ENCODE measurements at places on chromosomes 1 and 21.

GRCh38 chr1:64865105-64865757, 101.1 kb downstream of the JAK1 start:
- no peak for DNase-seq

DNA sequence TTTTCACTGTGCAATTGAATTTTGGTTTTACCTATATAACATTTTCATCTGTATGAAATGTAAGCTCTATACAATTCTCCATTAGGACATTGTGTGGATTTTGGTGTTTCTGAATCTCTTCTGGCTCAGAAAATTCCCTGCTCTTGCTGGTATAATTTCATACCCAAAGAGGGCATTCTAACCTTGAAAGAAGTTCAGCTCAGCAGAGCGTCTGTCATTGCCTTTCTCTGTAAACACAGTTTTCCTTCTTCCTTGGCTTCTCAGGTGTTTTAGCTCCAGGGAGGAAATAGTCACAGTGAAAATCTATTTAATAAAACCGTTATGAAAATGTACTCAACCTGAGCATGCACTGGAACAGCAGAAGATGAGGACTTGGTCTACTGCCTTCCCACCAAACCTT, 16.0 kb downstream of the DISC1 start:
- DNase-seq = no peak

DNA sequence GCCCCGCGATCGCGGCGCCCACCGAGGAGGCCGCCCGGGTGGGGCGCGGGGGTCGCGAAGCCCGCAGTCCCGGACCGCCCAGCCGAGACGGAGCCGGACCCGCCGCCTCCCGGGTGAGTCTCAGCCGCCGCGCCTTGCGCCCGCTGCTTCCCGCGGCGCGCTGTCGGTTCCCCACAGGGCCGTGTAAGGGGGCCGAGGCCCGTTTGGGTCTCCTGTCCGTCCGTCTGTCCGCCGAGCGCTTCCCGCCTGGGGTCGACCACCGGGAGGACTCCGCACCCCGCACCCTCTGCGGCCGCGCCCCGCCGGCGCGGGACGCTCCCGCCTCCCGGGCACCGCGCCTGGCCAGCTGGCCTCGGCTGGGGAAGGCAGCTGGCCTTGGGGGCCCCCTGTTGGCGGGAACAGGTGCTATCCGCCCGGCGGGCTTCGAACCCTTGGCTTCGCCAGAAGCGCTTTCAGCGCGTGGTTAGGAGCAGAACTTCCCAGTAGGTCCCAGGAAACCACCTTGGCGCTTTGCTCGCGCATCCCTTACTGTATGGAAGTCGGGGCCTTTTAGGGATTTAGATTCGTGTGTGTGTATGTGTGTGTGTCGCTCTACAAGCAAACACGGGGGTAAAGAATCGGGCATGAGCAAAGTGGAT, 414 bp downstream of the TMEM51 start:
- DNase-seq = no peak

DNA sequence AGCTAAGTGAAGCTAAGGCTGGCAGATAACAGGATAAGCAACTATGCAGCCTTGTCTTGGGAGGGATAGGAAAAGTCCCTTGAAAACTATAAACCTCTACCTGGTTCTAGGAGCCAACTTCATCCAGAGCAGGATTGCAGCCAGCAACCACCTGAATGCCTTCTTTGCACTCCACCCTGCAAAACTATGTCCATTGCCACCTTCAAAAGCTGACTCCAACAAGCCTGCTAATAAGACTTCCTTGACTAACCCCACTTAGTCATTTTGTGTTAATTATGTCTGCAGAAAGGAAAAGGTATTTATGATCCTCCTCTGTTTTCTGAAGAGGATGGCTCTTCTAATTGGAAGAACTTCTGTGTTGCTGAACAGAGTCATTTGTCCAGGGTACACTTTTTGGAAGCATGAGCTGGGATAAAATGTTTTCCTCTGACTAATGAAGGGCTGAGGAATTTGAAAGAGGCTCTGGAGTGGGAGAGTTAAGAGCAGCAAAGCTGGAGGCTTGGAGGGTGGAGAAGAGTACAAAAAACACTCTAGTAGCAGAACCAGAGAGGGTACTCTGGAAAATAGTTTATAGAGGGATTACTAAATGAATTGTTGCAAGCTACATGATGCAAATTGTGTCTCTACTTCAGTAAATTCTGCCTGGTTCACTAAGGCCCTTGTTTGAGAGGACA, 9.6 kb upstream of the RIMKLA start:
- DNase-seq = no peak

- no peak for DNase-seq
These were observed 9.7 kb upstream of the PRELP start for GRCh38 chr1:203465948-203466347.

DNA sequence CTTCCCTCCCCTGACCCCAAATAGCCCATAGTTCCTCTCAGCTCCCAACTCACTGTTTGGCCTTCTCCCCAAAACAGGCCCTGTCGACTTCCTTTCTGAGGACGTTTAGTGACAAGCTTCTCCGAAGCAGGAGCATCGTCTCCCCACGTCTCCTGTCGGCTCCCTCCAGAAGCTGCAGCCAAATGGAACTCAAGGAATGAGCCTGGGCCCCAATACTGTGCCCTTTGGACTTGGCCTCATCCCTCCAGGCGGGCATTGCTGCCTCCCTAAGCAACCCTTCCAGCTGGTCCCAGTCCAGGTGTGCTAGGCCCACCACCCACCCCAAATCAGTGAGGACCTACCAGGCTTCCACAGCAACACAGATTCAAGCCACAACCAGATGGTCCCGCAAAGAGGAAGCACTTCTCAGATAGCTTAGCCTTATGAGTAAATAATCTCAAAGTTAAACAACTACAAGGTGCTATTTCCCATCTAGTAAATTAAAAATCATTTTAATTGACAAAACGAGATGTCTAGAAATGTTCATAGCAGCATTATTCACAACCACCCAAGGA, 33.0 kb downstream of the ACOT7 start:
- no peak for DNase-seq

GRCh38 chr1:54407154-54407403, 885 bp upstream of the SSBP3 start:
- DNase-seq = peak; percentile 7

DNA sequence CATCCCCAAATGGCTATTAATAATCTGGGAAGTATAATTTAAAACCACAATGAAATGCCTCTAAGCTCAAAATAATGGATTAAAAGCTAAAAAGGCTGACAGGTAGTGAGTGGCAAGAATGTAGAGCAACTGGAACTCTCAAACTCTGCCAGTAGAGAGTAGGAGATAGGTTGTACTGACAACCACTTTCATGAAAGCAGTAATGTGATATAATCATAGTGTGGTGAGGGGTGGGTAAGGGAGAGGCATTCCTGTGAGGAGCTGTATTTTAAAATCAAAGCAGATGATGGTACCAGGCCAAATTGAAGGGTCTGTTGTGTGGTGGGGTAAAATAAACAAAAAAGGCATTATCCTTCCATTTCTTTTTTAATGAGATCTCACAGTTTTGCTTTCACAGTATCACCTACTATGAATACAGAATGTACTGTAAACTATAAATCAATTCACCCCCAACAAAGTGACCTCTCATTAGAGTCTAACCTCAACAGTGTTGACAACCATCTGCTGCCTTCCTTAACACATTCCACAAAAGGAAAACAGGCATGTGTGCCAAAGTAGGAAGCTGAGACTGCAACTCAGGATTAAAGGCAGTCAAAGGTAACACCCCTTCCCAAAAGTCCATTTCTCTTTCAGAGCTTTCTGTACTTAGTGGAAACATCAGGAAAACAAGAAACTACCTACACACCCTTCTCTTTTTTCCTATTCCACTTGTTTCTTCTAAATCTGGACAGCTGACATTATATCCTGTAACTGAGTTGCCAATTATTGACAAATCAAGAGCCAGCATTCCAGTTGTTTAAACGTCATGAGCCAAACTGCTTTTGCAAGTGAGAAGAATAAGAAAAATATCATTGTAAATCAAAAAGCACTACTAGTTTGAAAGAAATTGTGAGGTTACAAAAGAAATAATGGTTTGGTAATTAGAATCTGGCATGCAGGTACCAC, 130.8 kb downstream of the FAF1 start:
- DNase-seq = no peak

GRCh38 chr1:227127891-227128290, 187.8 kb downstream of the COQ8A start:
- DNase-seq = no peak

- no peak for DNase-seq
These were observed 163.2 kb downstream of the FMN2 start for GRCh38 chr1:240254778-240255291.

GRCh38 chr1:224054012-224054411, 59.9 kb upstream of the FBXO28 start:
- DNase-seq = no peak

- no peak for DNase-seq
These were observed 5.9 kb upstream of the HES5 start for GRCh38 chr1:2535981-2536380.

DNA sequence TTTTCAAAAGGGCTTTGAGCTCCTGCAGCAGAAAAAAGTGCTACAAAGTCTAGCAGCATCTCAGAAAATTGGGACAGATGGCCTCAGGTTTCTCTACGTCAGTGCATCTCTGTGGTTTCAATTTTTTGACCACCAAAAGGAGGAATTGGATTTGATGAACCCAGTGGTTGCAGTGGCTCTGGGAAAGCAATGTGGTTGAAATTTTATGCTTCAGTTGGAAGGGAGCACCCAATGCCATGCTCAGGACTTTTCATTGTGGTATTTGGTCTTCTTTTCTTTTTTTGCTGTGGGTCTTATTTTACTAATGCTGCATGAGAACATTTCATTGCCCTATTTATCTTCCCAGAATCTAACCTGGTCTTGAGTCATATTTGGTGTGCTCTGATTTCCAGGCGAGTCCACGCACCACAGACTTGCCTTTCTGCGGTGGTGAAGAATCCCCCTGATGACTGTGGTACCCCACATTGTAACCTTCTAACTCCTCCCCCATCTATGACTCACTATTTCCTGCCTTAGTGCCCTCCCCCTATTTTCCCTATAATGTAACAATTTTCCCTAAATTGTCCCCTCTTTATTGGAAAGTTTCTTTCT, 56.7 kb downstream of the S1PR1 start:
- DNase-seq = no peak

DNA sequence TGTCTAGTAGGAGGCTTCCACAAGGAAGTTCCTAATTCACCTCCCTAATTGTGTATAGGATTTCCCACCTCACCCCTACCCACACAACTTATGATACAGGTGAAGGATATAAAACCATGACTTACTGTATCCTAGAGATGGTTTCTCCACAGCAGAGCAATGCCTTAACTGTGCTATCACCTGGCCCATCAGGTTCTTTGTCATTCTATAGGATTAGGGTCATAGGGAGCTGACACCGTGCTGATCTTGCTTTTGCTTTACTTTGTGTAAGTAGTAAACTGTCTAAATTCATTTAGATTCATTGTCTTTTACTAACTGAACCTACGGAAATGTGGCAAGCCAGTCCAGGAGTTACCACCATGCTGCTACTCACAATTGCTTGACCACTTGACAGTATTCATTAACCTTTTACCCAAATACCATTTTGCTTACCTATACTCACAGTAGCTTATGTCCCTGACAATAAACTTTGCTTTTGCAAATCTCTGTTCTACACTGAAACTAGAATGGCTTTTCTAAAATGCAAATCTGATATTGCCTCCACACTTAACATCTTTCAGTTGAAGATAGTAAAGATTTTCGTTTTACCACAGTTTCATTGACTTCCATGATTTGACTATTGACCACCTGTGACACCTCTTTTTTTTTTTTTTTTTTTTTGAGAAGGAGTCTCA, 147.6 kb downstream of the IFI44 start:
- no peak for DNase-seq

GRCh38 chr1:229150518-229150917, 120.4 kb upstream of the RAB4A start:
- DNase-seq = no peak

GRCh38 chr1:161168906-161169305, 2.7 kb downstream of the PPOX start:
- no peak for DNase-seq

- no peak for DNase-seq
These were observed 642.9 kb downstream of the AJAP1 start for GRCh38 chr1:5297180-5297885.

DNA sequence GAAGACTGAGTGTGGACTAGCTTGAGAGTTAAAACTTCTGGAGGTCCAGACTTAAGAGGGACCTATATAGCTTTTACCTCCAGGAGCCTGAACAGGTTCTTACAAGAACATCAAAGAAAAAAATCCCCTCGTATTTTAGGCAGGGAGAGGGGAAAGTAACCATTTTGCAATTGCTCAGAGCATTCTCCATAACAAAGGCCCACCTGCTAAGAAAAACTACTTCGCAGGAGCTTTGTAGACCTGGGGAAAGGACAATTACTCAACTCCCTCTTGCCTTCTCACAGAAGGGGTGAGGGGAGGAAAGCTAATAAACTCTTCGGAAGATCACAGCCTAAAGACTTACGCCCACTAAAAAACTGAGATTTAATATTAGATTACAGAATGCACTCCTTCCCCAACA, 86.3 kb downstream of the RERE start:
- no peak for DNase-seq

DNA sequence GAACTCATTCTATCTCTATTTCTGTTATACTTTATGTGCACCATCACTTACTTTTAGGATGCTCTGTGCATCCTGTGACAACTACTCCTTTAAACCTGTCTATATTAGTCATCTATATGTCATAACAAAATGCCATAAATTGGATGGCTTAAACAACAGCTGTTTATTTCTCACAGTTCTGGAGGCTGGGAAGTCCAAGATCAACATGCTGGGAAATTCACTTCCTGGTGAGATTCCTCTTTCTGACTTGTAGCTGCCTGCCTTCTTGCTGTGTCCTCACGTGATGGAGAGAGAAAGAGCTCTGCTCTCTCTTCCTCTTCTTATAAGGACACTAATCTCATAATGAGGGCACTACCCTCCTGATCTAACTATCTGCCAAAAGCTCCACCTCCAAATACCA, 62.3 kb upstream of the RCOR3 start:
- DNase-seq = no peak

DNA sequence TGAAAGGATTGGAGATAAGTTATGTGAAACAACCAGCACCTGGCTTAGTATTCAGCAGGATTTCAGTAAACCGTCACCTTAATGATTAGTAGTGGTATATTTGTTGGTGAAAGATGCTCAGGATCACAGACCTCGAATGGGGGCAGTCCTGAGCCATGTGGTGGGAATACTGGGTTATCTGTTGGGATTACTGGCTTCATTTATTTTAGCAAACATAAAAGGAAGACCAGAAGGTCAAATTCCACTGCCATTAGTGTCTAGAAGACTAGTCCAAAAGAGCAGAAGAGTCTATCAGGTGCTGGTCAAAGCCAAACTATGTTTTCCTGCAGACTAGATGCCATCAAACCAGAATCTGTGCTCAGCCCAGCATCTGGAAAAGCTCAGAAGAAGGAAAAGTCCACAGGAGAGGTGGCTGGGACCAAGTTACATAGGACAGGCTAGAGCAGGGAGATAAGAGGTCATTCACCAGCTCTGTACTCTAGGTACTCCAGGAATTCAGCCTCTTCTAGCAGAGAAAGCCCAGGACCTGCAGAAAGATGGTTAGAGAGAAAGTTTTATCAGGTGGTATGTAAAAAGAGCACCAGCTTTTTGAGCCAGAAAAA, 343.4 kb downstream of the PLPP3 start:
- DNase-seq = no peak
